Spinal cord (tissue), 10 donors: ENCODE measurements at places on chromosomes 2 and 18. TPM values are rescaled to one million over a fixed set of nuclear protein-coding genes. Genes with fewer than 3 reads are reported as not detected.
A peak's percentile ranks its signal among the peaks of the same experiment; 100 is the strongest.

DNA sequence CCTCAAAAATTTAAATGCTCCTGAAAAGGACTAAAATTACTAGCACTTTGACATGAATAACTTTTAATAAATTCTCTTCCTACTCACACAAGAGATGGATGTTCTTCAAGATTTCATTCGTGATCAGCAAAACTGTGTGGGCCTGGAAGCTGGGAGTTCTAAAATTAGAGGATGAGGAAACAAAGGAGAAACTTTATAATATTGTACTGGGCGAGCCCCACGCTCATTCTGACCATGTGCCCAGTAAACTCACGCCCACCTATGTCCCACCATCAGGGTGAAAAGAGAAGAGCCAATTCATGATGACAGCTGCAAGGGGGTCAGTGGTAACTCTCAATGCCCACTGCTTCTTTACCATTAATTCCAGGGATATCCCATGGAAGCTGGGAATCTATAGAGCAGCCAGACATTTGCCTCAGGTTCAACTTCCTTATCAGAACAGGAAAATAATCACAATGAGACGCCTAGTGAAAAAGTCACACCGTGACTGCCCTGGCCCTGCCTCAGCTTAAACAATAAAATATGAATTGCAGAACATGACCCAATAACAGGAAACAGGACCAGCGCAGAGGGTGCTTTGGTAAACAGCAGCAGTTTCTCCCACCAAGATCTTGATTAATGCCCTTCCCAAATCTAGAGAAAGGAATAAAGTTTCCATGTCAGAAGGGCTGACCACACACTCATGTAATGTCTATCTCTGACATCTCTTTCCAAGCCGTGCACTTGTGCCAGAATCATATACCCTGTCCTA lies 438.6 kb downstream of the TXNL1 start:
- no peak for DNase-seq

DNA sequence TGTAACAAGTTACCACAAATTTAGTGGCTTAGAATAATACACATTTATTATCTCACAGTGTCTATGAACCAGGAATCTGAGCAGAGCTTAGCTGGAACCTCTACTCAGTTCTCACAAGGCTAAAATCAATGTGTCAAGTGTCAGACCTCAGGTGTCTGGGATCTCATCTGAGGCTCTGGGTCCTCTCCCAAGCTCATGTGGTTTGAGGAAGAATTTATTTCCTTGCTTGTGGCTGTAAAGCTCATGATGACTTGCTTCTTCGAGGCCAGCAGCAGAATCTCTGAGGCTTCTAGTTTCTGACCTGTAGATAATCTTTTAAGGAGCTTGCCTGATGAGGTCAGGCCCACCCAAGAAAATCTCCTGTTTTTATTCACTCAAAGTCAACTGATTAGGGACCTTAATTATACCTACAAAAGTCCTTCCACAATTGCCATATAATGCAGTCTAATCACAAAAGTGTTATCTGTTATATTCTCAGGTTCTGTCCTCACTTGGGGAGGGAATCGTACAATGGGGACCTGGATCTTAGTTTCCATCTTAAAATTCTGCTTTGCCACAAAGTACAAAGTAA lies 14.3 kb downstream of the NCKAP5 start:
- DNase-seq = no peak

DNA sequence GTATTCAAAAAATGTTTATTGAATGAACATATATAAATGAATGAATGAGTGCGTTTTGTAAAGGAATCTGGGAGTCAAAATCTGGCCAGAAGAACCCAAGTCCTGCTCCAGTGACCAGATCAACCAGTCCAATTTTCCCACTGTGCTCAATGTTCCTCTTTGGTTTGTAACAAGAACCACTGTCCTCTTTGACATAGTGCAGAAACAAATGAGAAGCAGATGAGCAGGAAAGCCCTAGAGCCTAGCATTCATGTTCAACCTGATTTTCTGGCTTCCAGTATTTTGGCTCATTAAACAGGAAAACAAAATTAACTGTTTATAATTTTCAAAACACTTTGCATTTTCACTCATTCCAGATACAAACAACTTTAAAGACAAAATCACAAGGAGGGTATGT lies 23.2 kb downstream of the FAM124B start:
- DNase-seq = no peak

DNA sequence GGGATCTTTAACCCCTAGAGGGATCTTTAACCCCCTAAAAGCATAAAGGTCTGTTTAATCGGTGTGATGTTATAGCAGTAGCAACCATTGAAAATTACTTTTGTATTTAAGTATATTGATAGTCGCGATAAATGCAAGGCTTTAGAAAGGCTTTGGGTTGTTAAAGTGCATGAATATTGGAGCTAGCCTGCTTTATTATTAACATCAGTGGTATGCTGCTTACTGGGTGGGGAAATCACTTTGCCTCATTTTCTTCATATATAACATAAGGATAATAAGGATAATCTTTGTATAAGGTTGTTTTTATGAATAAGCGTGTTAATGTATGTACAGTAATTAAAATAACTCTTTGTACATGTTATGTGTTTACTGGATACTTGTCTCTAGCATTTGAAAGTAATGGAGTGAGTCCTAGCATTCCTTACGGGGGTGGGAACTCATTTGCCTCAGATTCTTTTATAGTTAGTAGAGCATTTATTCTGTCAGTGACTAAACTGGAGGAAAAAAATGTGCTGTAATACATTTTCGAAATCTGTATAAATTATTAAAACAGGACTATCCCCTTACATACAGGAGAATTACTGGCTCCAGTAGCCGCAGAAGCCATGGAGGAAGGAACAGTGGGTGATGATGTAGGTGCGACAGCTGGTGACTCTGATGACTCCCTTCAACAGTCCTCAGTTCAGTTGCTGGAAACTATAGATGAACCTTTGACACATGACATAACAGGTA lies 122.2 kb downstream of the BIRC6 start:
- no peak for DNase-seq

- no peak for DNase-seq
Measured at GRCh38 chr2:179539124-179539511, 274.5 kb upstream of the SESTD1 start.

GRCh38 chr2:4047961-4048891 lies 344.9 kb downstream of the DCDC2C start:
- no peak for DNase-seq

- DNase-seq = no peak
Measured at GRCh38 chr2:202689459-202689858, 54.7 kb downstream of the FAM117B start.

- DNase-seq = no peak
Measured at GRCh38 chr2:19806591-19806990, 95.2 kb downstream of the TTC32 start.

DNA sequence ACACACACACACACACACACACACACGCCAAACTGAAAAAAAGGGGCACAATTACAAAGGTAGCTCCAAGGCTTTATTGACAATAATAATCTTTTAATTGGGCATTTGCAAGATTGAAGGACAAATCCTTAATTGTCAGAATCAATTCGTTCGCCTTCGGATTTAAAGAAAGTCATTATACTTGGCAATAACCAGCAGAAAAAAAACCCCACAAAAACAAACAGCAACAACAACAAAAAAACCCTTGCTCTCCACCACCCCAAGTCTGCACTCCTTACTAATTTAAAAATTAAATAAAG lies 1.8 kb upstream of the HOXD8 start:
- no peak for DNase-seq

DNA sequence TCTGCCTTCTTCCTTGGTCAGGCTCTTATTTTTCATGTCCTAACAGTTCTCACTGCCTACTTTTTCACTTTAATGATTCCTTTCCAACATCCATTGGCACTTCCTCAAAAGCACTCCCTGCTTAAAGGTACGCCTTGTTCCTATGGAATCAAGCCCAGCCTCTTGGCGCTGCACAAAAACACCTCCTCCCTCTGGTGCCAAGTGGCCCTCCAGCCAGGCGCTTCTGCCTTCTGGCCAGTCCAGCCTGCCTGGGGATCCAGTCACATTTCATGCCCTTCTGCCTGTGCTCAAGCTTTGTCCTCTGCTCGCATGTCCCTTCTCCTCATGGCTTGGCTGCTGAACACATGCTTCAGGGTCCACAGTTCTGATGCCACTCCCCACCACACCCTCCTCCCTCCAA lies 6.3 kb downstream of the TPRKB start:
- DNase-seq = peak; percentile 38

DNA sequence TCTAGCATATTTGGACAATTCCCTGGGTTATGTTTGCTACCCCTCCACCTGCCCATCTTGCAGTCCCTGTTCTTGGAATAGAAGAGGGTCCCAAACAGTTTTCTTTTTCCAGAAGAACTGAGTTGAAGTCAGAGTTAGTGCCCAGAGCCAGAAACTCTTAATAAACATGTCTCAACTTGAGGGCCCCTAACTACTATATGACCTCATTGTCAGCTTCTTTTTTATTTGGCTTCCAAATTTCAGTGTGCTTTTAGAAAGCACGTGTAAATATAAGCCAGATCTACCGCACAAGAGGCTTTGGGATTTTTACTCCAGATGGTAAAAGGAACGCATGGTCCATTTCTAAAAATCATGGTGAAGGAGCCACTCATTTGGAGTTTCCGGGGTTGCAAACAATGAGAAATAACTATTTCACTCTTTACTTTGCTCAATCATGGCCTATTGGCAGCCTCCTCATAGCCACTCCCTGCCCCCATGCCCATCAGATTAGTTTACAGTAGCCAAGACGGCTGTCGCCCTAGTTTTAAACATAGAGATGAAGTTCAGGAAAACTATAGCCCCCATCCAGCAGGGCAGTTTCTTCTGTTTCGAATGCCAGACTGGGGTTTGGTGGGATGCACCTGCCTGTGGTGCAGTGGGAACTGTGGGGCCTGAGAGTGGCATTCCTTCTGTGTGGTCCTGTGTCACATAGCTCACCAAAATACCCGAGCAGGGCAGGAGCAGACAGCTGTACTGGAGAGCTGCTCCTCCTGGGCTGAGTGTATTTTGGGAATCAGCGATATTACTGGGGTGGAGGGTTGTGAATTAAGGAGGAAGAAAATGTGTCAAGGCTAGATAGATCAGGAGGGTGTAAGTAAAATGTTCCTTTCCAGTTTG lies 1.7 kb downstream of the MAPRE3 start:
- no peak for DNase-seq

DNA sequence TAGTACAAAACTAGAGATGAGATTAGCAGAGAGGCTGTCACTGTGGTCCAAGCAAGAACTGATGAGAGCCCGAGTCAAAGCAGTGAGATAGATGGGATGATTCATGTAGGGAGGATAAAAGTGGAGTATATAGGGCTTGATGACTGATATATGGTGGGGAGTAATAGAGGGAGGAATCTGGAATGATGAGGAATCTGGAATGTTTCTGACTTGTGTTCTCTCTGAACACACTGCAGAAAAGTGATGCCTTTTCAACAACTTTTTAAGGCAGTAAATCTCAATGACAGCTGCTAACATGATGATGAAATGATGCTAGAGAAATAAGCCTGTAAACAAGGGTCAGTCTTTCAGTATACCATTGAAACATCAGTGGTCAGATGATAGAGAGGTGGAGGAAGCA lies 143.5 kb upstream of the SP5 start:
- no peak for DNase-seq

GRCh38 chr18:62715436-62715758 lies at the start of gene PHLPP1:
Gene PHLPP1, plus strand, starts transcription at chr18:62715541. Its CDS starts 143 bp downstream, at chr18:62715684.
- DNase-seq = no peak

DNA sequence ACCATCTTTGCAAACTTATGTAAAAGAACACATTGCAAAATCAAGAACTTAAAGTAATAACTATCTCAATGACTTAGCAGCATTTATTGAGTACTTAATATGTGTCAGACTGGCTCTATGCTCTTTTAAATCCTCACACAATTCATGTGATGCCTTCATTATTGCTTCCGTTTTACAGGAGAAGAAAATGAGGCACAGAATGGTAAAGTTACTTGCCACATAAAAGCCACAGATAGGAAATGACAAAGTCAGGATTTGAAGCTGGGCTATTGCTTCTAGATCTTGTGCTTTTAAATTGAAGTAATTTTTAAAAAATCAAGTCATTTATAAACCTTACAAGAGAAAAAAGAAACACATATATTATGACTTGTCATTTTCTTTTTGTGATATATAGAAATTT lies 174.2 kb downstream of the WDR7 start:
- no peak for DNase-seq

DNA sequence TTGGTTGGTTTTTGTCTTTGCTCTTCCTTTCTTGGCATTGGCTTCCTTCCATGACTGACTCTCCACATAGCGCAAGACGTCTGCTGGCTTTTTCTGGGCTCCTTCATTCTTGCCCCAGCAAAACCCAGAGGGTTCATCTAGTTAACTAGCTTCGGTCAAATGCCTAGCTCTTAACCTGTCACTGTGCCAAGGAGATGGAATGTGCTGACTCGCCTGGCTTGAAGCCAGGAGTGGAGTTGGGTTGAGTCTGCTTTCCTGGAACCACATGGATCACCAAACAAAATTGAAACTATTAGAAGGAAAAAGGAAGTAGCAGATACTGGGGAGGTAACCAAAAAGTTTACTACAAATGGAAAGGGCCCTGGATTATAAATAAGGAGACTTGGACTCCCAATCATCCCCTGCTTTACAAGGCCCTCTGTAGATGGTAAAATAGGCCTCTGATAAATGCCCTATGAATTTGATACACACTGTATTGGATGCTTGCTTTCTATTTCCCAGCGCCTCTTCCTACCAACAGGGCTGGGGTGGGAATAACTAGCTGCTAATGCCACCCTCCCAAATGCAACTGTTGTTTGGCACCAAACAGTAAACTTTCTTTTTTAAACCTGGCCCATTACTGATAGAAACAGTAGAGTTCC lies 11.3 kb downstream of the MALT1 start:
- no peak for DNase-seq

- no peak for DNase-seq
Measured at GRCh38 chr18:50706651-50707050, 113.2 kb downstream of the MRO start.

DNA sequence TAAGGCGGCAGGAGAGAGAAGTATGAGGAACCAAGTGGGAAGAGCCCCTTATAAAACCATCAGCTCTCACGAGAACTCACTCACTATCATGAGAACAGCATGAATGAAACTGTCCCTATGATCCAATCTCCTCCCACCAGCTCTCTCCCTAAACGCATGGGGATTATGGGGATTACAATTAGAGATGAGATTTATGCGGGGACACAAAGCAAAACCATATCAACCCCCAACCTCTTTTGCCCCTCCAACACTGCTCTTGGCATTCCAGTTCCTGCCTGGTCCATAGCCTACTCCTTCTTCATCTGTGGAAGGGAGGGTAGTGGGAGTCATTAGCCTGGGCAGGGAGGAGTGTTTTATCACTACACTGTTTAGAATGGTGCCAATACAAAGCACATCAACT lies 1.4 kb upstream of the EHD3 start:
- DNase-seq = no peak

The PDCD1 gene
- polyA plus RNA-seq = not detected

The LRRTM4 gene
- 12.7 TPM for polyA plus RNA-seq

The CTDP1 gene
- 16.2 TPM for polyA plus RNA-seq

The TMEFF2 gene
- polyA plus RNA-seq = 85.6 TPM

The TTC31 gene
- polyA plus RNA-seq = 21.5 TPM

The ANO7 gene
- polyA plus RNA-seq = 3.1 TPM

The STARD6 gene
- 0.44 TPM for polyA plus RNA-seq

The GFPT1 gene
- polyA plus RNA-seq = 26.9 TPM

The WDR12 gene
- polyA plus RNA-seq = 59.8 TPM

The IMP4 gene
- 55.1 TPM for polyA plus RNA-seq

The ONECUT2 gene
- polyA plus RNA-seq = 3.5 TPM

The ARL4C gene
- polyA plus RNA-seq = 74.4 TPM

The ANKRD30B gene
- polyA plus RNA-seq = 2.2 TPM

The LYPD1 gene
- polyA plus RNA-seq = 158 TPM

The EML6 gene
- 22.6 TPM for polyA plus RNA-seq

The FBLN7 gene
- polyA plus RNA-seq = 12.7 TPM

The ACAA2 gene
- polyA plus RNA-seq = 44.4 TPM

The SCG2 gene
- 176 TPM for polyA plus RNA-seq

The PLEKHH2 gene
- polyA plus RNA-seq = 9.0 TPM

The PSMA8 gene
- polyA plus RNA-seq = 0.21 TPM

The FBXO15 gene
- polyA plus RNA-seq = 6.4 TPM

The PARD6G gene
- 17.6 TPM for polyA plus RNA-seq
